ENCODE measurements at places on chromosomes 2 and 18. TPM values are rescaled to one million over a fixed set of nuclear protein-coding genes. Genes with fewer than 3 reads are reported as not detected.

BMP10 gene
- total RNA-seq: not detected

MBOAT2 gene
- 30.9 TPM for total RNA-seq

STPG4 gene
- 0.10 TPM for total RNA-seq

CWC22 gene
- 8.7 TPM for total RNA-seq

CHRNG gene
- not detected for total RNA-seq

HPCAL1 gene
- total RNA-seq: 121 TPM

CFAP65 gene
- 0.32 TPM for total RNA-seq

MEP1B gene
- total RNA-seq: 0.06 TPM

INO80C gene
- 23.0 TPM for total RNA-seq

ARHGAP28 gene
- total RNA-seq: 0.05 TPM

AGXT gene
- total RNA-seq: not detected

DCC gene
- not detected for total RNA-seq

GCG gene
- total RNA-seq: not detected

COLEC12 gene
- not detected for total RNA-seq

LONRF2 gene
- total RNA-seq: 3.3 TPM

TRIM54 gene
- total RNA-seq: 0.68 TPM

RSAD2 gene
- 0.19 TPM for total RNA-seq

TMEFF2 gene
- total RNA-seq: 0.26 TPM

RBKS gene
- total RNA-seq: 8.0 TPM

PAX3 gene
- total RNA-seq: not detected

MAIP1 gene
- total RNA-seq: 38.7 TPM

Measured in A549 treated with RU486 at 1 μM for 4 hours (cell line).